Activated CD8-positive, alpha-beta memory T cell treated with anti-CD3 and anti-CD28 coated beads, Interleukin-2, amount 50 U/mL, for 48 hours (primary cell): ENCODE measurements at places on chromosomes 16 and 17.

DNA sequence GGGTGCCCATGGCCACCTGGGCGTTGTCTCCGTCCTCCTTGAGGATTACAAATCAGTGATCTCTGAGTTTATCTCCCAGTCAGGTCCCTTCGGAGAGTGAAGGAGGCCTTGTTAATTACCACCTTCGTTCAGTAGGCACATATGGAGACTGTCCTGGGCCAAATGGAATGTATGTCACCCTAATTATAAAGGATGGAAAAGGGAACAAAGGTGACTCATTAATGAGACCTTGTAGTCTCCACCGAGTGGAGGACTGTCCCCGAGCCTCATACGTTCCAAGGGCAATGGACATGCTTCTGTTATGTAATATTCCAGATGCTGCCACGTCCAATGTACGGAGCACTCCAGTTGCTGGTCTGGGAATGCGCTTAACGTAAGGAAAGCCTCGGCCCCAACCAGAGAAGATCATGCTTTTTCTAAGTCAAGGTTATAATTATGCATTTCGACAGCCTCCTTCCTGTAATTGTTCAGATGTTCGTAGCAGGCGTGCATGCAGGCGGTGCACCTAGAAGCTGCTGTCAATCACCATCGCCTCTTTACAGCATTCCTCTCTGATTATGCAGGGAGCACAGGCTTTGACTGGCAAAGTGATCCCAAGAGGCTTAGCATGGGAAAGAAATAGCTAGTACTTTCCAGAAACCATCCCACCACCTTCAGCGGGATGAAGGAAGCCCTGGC, 22.4 kb upstream of the SEC14L1 start:
- DNase-seq: no peak

GRCh38 chr17:76417499-76418143, 33.2 kb downstream of the SPHK1 start:
- no peak for DNase-seq

- DNase-seq: no peak
These were observed 63.5 kb downstream of the PRKCA start for GRCh38 chr17:66365903-66366302.

DNA sequence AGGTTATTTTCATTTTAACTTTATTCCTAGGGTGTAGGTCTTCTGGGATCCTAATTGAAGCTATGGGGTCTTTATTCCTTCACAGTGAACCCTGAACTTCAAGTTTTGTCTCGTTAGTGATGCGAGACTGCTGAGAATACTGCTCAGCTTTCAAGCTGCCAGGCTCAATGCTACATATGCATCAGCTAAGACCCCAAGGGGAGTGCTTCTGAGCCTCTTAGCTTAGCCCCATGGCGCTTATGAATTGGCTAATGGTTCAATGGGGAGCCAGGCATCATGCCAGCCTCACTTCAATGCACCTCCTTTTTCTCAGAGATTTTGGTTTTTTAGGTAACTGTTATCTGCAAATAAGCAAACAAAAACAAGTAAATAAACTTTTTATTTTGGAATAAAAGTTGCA, 94.1 kb upstream of the SIAH1 start:
- no peak for DNase-seq

GRCh38 chr17:9725575-9725974, 65.8 kb downstream of the DHRS7C start:
- DNase-seq: no peak

GRCh38 chr17:9098242-9098825, 77.0 kb downstream of the NTN1 start:
- DNase-seq: no peak

GRCh38 chr17:80830020-80830780, 161.4 kb upstream of the CHMP6 start:
- no peak for DNase-seq

- DNase-seq: no peak
These were observed 4.4 kb downstream of the CDC27 start for GRCh38 chr17:47184681-47185080.

GRCh38 chr17:61968757-61969156, 41.0 kb upstream of the INTS2 start:
- DNase-seq: no peak

DNA sequence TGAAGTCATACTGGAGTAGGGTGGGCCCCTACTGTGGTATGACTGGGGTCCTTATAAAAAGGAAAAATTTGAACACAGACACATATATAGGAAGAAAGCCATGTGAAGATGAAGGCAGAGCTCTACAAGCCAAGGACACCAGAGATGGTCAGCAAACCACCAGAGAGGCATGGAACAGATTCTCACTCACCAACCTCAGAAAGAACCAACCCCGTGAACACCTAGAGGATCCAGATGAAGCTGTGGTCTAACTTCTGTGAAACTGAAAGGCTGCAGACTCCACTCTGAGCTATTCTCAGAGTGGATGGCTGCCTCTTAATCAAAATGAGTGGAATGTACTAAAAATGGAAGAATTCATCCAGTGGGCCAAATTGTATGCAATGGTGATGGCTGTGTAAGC, 149.6 kb downstream of the ABCA8 start:
- DNase-seq: no peak

DNA sequence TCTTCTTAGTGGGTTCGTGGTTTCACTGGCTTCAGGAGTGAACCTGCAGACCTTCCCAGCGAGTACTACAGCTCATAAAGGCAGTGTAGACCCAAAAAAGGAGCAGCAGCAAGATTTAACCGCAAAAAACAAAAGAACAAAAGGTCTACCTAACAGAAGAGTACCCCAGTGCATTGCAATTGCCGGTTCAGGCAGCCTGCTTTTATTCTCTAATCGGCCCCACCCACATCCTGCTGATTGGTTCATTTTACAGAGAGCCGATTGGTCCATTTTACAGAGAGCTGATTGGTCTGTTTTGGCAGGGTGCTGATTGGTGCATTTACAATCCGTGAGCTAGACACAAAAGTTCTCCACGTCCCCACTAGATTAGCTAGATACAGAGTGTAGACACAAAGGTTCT, 2.0 kb upstream of the ARRB2 start:
- peak; percentile 68 for DNase-seq

DNA sequence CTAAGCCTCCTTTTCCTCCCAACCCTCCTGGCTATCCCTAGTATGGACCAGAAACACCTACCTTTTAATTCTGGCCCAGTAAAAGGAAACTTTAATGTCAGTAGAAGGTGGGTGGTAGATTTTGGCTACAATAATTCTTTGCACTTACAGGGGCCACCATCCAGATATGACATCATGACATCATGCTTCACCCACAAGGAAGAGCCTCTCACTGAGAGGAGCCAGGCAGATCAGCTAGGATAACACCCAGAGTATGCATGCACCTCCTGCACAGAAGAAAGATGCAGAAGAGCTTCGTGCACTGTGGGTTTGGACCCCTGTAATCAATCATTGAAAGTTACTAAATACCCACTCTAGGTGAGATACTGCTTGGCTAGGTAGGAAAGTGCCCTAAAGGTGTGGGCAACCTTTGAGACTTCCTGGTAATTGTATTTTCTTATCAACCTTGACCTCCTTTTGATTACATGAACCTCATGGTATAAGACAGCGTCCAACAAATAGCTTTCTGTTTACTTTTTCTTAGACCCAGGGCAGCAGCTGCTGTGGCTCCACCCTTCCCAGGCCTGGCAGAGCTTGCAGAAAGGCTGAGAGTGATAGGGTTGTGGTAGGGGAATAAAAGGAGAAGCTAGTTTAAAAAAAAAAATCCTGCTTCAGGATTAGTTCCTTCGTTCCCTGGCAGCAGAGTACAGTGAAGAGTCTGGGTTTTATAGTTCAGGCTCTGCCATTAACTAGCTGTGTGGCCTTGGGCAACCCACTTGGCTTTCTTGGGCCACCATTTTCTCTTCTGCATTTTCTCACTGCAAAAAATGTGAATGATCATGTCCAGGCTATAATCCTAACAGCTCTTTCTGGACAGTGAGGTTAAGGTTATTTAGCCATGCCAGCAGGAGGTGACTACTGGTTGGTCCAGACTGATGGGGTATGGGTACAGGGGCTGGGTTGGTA, 6.2 kb downstream of the MAP3K14 start:
- DNase-seq: no peak

DNA sequence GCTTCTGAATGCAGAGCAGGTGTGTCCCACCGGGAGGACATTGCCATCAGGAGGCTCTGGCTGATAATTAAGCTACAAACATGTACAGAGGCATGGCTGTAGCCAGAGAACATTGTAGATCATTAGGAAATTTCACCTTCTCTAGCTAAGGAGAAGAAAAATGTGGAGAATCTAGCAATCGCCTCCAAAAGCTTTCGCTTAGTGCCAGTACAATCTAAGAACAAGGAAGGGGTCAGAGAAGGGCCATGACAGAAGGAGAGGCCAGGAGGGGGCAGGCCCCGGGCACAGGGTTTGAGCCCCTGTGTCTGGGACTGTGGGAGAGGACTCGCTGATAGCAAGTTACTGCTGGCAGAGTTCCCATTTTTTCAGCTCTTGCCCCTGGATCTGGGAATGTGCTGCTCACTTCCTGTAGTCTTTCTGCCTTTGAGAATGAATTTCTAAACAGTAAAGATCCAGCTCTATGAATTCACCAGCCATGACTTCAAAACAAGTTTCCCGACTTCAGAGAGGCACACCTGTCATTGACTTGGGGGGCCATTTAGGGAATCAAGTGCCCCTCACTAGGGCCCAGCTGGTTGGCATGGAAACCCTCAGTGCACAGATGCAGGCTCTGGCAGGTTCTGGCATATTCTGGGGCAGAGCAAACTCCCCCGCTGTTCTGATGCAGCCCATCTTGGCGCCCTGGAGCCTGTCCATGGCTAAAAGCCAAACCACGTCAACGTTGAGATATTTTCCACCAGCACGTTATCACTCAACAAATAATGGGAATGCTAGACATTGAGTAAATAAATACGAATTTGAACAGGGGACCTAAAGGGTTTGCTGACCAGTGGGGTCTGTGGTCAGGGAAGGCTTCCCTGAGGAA, 59.5 kb upstream of the CACNG4 start:
- DNase-seq: no peak

DNA sequence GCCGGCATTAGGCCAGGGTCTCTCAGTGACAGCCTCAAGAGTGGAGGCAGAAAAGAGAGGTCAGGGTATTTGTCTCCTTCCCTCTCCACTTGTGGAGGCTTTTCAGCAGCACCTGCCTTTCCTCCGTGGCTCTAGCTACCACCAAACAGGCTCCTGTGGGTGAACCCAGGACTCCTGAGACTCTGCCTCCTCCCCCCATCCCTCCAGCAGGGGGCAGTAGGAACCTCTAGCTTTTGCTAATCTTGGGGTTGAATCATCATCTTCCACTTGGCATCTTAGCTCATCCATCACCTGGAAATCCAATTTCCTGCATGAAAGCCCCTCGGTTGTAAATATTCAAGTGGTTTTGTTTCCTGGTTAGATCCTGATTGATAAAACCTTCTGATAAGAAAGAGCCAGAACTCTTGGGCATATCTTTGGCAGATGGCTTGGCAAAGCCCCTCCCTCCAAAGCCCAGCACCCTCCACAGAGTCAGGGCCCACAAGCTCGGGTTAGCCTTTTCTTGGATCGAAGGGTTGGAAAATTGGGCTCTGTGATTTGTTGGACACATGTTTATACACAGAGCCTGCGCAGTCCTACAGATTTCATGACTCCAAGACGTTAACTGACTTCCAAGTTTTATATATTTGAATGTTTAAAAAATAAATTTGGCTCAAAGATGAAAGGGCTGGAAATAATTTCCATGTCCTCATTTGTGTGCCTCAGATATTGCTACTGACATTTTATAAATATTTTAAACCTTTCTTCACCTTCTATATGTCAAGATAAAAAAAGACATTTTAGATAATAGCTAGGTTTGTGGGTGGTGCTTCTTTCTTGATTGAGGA, 322.1 kb downstream of the MAP2K4 start:
- DNase-seq: no peak

DNA sequence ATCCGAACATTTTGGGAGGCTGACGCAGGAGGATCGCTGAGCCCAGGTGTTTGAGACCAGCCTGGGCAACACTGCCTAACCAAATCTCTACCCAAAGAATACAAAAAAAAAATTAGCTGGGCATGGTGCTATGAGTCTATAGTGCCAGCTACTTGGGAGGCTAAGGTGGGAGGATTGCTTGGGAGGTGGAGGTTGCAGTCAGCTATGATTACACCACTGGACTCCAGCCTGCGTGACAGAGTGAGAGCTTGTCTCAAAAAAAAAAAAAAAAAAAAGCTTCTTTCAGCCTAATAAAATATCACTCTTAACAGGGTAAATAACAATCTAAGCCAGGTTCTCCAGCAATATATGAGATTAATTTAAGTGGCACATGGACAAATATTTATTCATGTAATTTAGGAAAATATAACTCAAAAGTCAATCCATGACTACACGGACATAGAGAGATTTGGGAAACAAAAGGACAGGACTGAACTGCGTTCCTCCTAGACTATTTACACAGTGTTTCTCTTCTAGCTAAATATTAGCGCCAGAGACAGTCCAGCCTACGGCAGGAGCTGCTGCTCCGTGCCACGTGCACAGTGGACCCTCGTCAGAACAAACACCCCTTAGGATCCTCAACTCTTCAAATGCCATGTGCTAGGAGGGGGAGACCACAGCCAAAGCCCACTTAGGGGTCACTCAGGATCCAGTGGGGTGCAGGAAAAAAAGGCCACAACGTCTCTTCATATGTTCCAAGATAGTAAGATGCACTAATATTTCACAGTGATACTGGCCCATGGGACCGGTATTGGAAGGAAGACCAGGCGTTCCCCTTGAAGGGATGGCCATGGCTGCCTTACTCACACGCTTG, 8.7 kb downstream of the USP36 start:
- no peak for DNase-seq

- DNase-seq: no peak
These were observed 10.8 kb upstream of the G6PC1 start for GRCh38 chr17:42889809-42890208.

DNA sequence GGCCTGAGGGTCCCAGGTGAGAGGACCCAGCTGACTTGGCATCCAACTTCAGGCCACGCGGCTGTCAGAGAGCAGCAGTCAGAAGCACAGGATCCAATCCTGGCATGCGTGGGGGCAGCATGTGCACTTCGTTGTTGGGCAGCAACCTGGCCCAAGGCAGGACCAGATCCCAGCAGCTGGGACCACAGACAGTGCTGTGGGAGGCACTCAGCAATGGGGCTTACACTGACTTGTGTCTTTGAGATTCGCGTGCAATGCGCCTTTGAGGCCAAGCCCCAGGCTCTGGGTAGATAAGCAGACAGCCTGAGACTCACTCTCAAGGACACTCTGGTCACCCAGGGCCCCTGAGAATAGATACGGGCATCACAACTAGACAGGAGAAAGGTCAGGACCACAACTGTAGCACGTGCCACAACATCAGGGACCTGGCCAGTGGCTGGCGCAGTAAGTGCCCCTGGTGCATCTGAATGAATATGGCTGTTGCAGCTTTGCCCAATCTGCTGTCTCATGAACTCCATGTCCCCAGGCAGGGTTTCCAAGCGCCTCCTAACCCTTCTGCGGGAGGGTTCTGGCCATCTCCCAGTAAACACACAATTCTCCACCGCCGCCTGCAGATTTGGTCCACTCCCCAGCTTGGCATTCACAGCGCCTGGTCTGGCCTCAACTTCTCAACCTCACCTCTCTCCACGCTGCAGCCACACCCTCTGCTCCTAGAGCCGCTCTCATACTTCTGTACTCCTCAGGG, 3.2 kb downstream of the PAM16 start:
- no peak for DNase-seq
